Activated B cell treated with CpG ODN at 0.5 μM for 24 hours (primary cell): ENCODE measurements at places on chromosomes 7 and 10.
A peak's percentile ranks its signal among the peaks of the same experiment; 100 is the strongest.

- DNase-seq, result no peak
Measured at GRCh38 chr7:158291998-158292397, 295.6 kb downstream of the PTPRN2 start.

DNA sequence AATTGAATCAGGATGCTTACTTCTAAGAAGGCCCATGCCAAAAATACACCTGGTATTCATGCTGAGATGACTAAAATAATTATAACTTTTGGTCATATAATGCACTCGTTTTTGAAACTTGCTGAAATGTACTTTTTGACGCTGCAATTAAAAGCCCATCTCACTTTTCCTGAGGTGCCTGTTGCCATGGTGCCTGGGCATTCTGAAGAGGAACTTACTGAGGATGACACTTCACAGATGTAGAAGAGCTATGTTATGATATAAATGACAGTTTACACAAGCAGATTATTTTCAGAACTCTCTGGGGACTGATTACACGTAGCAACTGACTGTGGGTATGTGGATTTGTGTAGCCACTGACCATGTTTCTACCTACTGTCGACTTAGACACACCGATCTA lies 182.4 kb downstream of the TPK1 start:
- no peak for DNase-seq

DNA sequence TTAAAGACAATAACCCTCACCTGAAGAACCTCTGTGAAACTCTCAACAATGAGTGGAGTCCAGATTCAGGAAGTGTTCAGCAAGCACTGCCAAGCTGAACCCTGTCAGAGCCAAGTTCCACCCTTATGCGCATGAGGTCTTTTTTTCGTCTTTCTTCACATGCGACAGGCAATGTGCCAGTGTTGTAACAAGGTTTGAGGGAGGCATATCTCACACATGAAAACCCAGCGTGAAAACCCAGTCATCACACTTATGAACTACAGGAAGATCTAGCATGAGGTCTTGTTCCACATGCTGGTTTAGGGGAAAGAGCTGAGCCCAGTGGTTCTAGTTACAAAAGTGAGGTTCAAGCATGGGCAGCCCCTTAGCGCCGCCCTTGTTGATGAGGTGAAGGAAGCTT lies 49.7 kb downstream of the RABGEF1 start:
- no peak for DNase-seq

- peak; percentile 35 for DNase-seq
Measured at GRCh38 chr10:95560278-95561176, 644 bp downstream of the SORBS1 start.

GRCh38 chr10:98908868-98909267 lies 326.8 kb downstream of the HPSE2 start:
- DNase-seq, result no peak

- DNase-seq, result no peak
Measured at GRCh38 chr7:30213637-30214036, 70.8 kb upstream of the ZNRF2 start.

DNA sequence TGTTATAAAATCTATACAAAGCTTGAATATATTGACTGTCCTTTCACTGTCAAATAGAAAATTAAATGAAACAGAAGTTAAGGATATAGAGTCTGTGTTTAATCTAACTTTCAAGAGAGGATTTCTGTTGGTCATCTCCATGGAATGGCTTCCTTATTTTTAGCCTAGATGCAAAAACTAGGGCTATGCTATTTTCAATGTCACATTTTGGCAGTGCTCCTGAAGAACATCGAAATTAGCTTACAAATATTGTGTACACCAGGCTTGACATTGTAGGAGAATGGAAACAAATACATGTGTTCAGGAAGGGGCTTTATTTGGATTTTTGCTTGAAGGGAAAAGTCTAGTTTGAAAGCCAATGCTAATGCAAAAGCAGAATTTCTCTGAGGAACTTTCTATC lies 295.4 kb downstream of the CDK14 start:
- no peak for DNase-seq

DNA sequence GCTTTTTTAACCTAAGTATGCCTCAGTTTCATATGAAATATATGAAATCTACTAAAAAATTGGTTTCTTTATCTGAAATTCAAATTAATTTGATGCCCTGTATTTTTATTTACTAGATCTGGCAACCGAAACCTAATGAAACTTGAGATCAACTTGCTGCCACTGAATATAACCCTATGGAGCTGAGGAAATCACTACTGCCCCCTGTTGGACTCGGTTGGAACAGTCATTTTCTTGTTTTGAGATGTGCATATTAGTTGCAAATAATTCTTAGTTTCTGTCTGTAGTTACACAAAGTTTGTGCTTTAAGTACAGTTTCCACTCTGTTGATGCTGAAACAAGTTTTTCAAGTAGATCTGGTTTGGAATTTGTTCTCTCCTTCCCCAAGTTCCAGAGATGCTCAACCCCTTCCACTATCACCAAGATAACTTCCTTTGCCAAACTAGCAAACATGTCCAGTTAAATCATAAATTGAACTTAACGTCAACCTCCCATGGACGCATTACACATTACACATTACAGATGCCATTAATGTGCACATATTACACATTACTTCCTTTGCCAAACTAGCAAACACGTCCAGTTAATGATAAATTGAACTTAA lies 22.2 kb upstream of the EXOC4 start:
- DNase-seq, result no peak

- DNase-seq, result no peak
Measured at GRCh38 chr10:69214666-69215131, 5.4 kb upstream of the HKDC1 start.

DNA sequence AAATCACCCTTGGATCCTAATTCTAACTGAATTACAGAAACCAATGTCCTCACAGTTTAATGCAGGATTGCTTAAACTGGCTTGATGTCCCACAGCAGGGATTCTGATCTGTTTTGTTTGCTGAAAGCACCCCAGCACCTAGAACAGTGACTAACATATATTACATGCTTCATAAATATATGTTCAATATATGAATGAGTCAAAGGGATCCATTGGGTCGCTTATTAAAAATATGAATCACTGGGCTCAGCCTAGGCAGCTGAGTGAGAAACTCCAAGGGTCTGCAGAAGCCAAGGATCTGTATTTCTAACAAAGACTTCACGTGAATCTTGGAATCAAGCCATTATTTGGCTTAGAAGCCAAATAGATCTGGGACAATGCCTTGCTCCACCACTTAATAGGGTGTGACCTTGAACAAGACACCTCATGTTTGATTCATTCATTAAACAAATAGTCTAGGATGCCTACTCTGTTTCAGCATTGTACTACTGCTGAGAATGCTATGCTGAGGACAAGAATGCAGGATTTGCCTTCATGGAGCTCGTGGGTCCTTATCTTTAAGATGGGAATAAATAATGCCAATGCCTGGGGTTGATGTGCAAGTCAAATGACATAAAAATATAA lies 103.4 kb upstream of the DLX6 start:
- DNase-seq, result no peak

GRCh38 chr7:141701489-141702046 lies 398 bp downstream of the DENND11 start:
- DNase-seq, result peak; percentile 69

DNA sequence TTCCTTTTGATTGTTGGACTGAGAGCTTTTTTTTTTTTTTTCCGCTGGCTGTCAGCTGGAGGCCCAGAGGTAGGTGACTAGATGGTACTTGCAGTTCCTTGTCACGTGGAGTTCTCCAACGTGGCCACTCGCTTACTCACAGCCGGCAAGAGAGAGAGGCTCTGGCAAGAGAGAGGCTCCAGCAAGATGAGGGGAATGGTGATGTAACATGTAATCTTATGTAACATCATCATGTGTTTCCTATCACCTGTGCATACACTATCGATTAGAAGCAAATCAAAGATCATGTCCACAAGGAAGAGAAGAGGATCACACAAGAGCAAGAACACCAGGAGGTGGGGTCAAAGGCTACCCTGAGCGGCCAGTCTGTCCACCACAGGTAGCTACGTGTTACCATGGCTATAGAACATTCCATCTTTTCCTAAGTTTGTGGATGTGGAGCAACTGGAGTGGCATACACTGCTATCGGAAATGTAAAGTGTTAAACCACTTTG lies 4.0 kb upstream of the BORCS7 start:
- DNase-seq, result no peak

- no peak for DNase-seq
Measured at GRCh38 chr10:88411772-88412349, 171.3 kb downstream of the RNLS start.

DNA sequence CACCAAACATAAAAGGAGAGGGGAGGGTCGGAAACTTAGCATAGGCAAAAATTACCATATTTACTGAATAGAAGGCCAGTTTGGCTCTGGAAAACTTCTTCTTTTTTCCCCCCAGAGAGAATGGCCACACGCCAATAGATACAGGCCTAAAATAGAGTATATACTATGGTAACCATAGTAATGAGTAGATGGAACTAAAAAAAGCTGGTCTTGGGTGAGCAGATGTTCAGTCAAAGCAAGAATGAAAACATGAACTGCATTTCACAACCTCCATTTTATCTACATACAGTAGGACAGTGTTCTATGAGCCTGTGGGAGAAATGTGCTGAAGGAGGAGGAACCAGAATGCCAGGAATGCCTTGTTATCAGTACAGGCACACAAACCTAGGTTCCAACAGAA lies 141.7 kb upstream of the SEMA3A start:
- DNase-seq, result no peak

GRCh38 chr10:128286762-128287500 lies 160.7 kb upstream of the MKI67 start:
- DNase-seq, result no peak

GRCh38 chr7:134186027-134186426 lies 58.9 kb downstream of the LRGUK start:
- DNase-seq, result no peak

DNA sequence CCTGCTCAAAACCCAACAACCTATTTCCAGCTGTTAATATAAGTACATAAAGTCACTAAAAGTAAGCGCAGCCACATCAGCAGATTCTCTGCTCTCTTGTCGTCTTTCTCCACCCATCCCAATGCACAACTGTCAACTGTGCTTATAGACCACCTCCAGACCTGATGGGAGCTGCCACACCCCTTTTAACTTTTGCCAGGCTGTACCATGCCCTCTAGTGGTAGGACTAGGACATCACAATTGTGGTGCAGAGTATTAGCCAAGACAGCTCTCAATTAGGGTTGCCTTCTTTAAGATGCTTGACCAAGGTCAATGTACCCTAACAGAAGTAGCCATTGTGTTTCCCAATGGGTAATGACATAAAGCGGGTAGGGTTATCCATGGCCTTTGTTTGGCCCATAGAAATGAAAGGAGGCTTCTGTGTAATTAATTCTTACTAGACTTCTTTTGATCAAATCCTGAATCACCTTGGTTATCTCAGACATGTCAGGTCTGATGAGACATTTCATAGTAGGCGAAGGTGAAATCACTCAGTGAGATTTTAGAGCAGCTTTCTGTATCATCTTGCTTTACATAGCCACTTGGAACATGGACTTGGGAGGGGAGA lies 68.1 kb downstream of the SCRN1 start:
- no peak for DNase-seq

DNA sequence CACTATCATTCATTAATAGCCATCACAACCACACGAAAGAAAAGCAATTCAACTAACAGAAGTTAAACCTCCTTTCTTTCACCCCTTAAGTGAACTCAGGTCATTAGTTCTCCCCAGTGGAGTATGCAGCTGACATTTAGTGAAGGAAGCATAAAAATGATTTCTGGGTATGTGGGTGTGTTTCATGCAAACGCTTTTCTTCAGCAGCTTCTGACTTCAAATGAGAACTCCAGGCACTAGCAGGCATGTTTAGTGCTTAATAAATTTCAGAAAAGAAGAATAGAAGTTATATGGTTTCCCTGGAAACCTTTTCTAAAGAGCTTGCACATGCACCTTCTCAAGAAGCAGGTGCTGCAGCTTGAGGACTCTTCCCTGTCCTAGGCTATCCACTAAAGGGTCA lies 62.5 kb downstream of the PIK3CG start:
- DNase-seq, result no peak

GRCh38 chr10:7045891-7046599 lies 364.8 kb downstream of the SFMBT2 start:
- DNase-seq, result no peak

GRCh38 chr10:13820964-13821337 lies 234.2 kb downstream of the PRPF18 start:
- DNase-seq, result no peak

DNA sequence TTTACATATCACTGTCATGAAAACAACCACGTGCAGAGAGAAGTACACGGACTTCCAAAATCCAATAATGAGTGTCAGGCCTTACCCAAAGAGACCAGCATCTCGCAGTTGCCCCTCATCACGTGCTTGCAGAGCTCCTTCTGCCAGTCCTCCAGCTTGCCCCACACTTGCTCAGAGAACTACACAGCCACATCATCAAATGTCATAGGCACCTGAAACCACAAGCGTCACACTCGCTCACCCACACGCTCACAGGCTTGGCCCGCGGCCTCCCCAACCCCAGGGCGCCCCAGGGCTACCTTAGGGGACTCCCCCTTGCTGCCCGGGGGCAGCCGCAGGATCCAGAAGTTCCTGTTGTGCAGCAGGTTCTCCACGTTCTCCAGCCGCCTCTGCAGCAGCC lies 123.4 kb upstream of the ZNF746 start:
- DNase-seq, result no peak

GRCh38 chr7:88218836-88219605 lies 817 bp downstream of the SRI start:
- DNase-seq, result peak; percentile 32

- no peak for DNase-seq
Measured at GRCh38 chr10:71005337-71006305, 117.3 kb upstream of the PCBD1 start.

GRCh38 chr10:102334101-102334500 lies 61.4 kb upstream of the NFKB2 start:
- no peak for DNase-seq

DNA sequence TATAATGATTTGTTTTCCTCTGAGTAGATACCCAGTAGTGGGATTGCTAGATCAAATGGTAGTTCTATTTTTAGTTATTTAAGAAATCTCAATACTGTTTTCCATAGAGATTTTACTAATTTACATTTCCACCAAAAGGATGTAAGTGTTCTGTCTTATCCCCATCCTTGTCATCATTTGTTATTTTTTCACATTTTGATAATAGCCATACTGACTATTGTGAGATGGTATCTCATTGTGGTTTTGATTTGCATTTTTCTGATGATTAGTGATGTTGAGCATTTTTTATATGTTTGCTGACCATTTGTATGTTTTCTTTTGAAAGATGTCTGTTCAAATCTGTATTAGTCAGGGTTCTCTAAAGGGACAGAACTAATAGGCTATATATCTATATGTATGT lies 160.0 kb upstream of the TMEM229A start:
- DNase-seq, result no peak

GRCh38 chr7:41716691-41717090 lies 13.8 kb upstream of the INHBA start:
- DNase-seq, result no peak

DNA sequence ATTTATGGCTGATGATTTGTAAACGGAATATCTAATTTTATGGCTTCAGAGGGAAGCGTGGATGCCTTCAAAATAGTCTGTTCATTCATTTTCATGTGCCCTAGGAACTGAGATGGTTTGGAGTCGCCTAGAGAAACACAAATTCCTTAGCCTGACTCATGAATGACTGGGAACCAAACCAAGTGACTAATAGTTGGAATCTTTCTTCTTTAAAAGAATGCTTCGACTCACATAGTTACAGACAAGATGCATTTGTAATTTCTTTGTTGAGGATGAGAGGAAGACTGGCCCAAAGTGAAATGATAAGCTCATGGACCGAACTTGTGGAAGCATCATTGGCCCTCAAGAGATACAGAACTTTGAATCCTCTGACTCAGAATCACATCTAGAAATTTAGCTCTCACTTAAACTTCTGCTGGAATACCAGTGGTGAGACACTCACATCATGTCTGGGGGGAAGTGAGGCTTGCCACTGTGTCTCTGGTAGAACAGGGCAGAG lies 1107.2 kb downstream of the NRG3 start:
- no peak for DNase-seq
